ENCODE measurements at places on chromosomes 2 and 18.

GRCh38 chr18:21254576-21254975 is 12.5 kb downstream of the GREB1L start:
- DNase-seq = no peak

DNA sequence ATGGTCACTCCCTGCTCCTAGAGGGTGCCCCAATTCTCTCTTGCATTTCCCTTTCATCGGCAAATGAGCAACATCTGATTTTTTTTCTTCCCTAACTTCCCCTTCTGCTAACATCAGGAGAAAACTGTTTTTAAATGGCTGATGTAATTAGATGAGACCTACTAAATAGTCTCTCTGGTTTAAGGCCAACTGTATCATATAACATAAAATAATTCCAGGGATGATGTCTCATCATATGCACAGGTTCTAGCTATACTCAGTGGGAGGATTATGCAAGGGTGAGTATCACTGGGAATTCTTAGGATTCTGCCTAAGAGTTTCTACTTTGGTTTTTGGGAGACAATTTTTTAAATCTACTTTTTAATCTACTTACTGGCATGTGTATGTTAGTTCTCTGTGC is 193.4 kb downstream of the PARD3B start:
- no peak for DNase-seq

GRCh38 chr18:63963615-63964256 is 6.1 kb upstream of the SERPINB8 start:
- no peak for DNase-seq

DNA sequence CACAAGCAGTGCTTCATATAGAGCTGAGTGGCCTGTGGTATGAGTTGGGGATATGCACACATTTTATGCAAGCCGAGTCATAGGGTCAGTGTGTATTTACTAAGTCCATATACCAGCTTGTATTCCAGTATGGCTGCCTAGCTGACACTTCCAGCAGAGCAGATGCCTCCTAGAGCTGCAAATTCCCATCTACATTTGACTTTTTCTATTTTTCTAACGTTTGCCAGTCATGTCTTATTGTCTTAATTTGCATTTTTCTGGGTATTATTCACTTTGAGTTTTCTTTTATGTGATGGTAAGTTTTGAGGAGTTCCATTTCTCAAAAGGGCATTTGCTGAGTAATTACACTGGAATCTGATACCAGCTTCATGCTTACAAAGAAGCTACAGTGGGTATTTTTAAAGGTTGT is 334.5 kb upstream of the CDH2 start:
- no peak for DNase-seq

GRCh38 chr2:134583997-134584520 is 134.7 kb downstream of the TMEM163 start:
- no peak for DNase-seq

GRCh38 chr2:33340280-33340679 is 136.2 kb upstream of the RASGRP3 start:
- DNase-seq = no peak

GRCh38 chr2:62826141-62826540 is 120.6 kb downstream of the EHBP1 start:
- DNase-seq = no peak

- no peak for DNase-seq
These were observed 139.0 kb downstream of the DSC3 start for GRCh38 chr18:30903566-30903965.

GRCh38 chr2:144117086-144117485 is 402.8 kb downstream of the ZEB2 start:
- DNase-seq = no peak

DNA sequence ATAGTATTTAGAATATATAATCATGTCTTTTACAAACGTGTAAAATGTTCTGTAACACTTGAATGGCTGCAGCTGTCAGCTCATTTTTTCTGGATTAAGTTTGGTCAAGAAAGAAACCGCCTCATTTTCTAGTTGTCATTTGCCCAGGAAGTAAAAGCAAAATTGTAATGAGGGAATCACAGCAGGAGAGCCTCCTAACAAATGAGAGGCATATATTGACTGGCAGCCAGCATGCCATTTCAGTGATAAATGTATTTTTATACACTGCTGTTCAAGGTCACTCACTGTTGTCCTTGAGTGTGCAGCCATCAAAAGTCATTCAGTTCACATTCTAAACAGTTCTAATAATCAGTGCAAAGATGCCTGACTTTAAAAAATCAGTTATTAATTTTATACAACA is 144.3 kb upstream of the BOD1L2 start:
- no peak for DNase-seq

- DNase-seq = no peak
These were observed 69.9 kb downstream of the TMEM247 start for GRCh38 chr2:46549166-46549844.
